8988T (cell line): ENCODE measurements at places on chromosomes 4 and X.

DNA sequence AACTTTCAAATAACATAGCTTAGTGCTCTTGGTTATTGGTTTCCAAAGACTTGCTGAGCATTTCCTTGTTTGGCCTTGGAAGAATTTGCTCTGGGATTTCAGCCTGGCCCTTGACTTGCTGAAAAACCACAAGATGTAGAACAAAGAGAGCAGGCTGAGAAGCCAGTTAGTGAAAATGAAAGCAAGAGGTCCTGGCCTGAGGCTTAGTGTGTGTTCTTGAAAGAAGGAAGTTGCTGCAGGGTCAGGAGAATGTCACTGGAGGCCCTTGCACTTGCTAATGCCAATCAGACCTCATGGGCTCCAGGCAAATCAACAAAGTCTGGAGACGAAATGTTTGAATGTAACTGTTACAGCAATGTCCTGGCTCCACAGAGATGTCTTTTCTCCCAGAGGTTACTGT is 79.4 kb downstream of the SYNPO2 start:
- DNase-seq = no peak

- no peak for DNase-seq
These were observed 89.6 kb upstream of the MTM1 start for GRCh38 chrX:150478496-150479492.

DNA sequence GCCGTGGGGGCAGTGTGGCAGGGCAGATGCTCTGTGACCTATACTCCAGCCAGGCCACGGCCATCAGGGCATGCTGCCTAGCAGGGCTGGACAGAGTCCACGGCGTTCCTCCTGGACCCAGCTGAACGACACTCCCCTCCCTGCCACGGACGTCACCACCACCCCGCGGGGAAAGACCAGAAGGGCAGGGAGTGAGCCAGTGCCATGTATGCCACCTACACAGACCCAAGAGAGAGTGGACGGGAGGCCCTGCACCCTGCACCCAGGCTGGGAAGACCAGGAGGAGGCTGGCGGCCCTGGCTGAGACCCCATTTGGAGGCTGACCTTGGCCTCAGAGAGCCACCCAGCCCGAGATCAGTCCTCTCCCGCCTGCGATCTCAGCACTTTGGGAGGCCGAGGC is 101.9 kb downstream of the FAM53A start:
- DNase-seq = no peak

DNA sequence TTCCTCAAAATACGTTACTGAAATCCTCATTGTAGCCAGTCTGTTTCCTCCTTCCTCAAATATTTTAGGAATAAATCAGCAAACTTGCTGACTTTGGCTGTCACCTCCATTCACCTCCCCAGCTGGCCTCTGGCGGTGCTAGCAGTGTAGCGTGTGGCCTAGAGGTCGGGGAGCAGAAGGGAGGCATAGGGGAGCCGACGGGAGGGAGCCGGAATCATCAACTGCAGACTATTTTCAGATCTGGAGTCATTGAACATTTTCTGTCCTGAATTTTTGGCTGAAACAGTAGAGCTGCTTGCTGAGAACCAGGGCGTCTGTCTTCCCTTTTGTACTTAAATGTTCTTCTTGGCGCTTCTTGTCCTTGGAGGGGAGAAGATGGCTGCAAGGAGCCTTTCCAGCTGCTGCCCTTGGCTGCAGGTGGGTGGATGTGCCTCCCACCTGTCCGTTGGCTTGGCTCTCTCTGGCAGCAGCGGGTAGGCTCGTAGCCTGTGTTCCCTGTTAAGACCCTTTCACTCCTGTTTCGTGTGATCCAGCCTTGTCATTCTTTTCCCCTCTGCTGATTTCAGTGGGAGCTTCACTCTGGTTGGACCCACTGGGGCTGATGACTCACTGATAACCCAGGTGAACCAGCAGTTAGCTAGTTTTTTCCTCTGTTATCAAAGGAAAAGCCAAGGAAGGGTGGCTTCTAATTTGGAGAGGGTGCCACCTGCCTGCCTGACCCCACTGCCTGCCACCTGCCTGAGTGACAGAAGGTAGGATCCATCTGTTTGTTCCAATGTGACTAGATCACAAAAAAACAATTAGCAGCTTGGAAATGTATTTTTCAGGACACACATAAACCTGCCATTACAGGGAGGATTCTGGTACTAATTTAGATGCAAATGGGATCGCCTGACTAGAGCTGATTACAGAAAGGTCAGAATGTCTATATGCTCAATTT is 135.9 kb downstream of the GATB start:
- DNase-seq = no peak

GRCh38 chr4:110484029-110484428 is 8.1 kb downstream of the ENPEP start:
- no peak for DNase-seq

GRCh38 chr4:44760142-44760898 is 34.0 kb upstream of the GNPDA2 start:
- no peak for DNase-seq

GRCh38 chrX:44843318-44843702 is 511 bp upstream of the DUSP21 start:
- DNase-seq = no peak

GRCh38 chrX:150731795-150732194 is 38.6 kb downstream of the MTMR1 start:
- no peak for DNase-seq

- DNase-seq = no peak
These were observed 940.3 kb upstream of the LCORL start for GRCh38 chr4:18961879-18962278.

DNA sequence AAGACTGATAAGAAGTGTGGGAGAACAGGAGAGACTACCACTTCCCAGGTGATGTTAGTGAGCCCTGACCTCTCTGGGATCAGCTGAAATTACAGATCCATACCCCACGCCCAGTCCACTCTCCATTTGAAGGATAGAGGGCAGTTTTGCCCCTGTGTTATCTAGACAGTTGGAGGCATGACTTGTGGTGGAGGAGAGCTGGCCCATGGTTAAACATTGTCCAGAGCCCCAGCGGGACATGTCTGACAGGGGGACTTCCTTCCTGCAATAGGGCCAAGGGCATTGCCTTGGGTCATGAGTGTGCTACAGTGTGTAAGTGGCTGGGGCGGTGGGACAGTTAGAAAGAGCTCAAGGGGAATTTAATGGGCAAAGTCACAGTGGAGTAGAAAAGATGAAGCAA is 181.1 kb downstream of the MID1IP1 start:
- no peak for DNase-seq

DNA sequence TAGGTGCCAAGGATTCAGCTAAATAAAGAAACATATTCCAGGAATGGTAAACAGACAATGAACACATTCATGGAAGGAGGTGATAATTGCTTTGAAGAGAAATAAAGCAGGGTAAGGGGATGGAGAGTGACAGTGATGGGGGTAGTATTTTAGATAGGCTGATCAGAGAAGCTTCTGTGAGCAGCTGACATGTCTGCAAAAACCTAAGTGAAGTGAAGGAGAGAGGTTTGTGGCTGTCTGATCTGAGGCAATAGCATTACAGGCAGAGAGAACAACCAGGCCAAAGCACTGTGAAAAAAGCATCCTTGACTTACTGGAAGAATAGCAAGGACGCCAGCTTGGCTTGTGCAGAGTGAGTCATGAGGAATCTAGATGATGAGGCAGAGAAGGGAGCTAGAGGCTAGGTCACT is 271.9 kb upstream of the GATB start:
- DNase-seq = no peak

DNA sequence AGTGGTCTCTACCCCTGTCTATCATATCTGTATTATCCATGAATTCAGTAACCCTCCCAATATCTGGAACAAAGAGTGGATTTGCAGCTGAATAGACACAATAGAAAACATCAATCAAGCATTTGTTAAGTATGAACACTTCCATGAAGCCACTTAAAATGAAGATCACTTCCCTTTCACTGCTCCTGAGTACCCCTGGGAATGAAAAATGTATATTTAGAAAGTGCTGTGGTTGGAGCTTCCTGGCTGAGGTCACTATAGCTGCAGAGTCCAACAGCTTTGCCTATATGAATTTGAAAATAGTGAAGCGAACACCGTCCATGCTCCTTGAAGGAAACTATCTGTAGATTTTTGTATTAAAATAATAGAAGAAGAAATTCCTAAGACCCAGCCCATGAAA is 227.0 kb downstream of the DTHD1 start:
- DNase-seq = no peak

DNA sequence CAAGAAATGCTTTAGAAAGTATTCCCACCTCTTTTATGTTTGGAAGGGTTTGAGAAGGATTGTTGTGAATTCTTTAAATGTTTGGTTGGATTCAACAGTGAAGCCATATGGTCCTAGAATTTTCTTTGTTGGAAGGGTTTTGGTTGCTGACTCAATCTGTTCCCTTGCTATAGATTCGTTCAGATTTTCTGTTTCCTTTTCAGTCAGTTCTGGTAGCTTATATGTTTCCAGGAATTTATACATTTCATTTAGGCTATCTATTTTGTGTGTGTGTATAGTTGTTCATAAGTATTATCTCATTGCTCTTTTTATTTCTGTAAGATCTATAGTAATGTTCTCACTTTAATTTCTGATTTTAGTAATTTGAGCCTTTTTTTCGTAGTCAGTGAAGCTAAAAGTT is 114.4 kb downstream of the MSN start:
- no peak for DNase-seq

GRCh38 chrX:12617241-12617640 is 174.0 kb upstream of the PRPS2 start:
- DNase-seq = no peak

- no peak for DNase-seq
These were observed 632.8 kb upstream of the AMOT start for GRCh38 chrX:113473418-113473817.

DNA sequence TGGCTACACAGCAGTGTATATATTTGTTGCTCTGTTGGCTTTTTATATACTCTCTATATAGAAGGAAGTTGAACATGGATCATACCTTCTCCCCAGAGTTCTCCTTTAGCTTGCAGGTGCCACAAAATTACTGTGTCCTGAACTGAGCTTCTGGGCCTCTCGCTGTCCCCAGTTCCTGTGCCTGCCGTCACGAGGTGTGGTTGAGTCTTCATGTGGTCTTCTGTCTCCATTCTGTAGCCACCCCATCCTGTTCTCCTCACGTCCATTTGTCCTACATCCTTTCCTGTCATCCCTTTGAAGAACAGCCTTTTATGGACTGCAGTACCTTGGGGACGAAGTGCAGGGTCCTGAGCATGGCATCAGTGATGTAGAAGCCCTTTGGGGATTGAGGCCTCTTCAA is 14.5 kb downstream of the TMEM131L start:
- no peak for DNase-seq

DNA sequence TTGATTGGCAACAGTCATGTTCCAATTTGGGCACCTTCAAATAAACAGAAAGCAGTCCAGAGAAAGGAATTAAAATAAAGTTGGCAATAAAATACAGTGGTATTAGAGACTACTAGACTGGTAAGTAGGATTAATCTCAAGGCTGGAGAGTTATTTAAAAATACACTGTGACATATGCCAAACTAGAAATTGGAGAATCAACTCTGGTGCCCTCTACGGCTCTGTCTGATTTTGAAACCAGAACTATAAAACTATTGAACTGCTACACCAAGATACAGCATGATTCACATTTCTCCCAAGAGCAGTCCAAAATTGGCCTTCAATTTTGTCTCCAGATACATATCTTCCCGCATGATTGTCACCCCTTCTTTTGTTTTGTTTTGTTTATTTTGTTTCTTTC is 78.7 kb upstream of the FAM47B start:
- DNase-seq = no peak

GRCh38 chrX:133391111-133391510 is 24.2 kb downstream of the GPC4 start:
- DNase-seq = no peak

- DNase-seq = no peak
These were observed 53.1 kb downstream of the USP11 start for GRCh38 chrX:47285836-47286320.

DNA sequence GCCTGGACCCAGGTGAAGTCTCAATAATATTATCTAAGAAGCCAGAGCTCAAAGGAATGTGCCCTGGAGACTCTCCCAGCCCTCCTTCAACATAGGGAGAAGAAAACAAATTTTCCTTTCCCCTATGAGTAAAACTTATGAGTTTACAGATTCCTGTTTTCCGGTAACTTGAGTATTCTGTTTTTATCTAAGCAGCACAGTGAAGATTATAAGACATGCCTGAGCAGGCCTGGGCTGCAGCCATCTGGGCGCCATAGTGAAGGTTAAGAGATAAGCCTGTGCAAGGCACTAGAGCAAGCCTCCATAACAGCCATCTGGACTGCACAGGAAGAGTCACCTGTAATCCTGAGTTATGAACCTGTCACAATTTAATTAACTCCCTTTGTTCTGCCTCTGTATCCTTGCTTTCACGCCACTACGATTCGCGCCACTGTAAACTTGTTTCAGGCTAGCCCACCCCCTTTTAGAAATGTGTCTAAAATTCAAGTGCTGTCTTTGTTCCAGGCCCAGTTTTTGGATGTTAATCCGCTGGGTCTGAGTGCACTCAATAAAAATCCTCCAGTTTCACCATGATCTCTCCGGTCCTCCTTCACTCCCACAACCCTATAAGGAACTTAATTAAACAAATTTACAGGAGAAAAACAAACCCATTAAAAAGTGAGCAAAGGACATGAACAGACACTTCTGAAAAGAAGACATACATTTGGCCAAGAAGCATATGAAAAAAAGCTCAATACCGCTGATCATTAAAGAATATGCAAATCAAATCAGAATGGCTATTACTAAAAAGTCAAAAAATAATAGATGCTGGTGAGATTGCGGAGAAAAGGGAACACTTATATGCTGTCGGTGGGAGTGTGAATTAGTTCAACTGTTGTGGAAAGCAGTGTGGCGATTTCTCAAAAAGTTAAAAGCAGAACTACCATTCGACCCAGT is 189.5 kb downstream of the APBB2 start:
- DNase-seq = no peak

- no peak for DNase-seq
These were observed 2.3 kb downstream of the FHDC1 start for GRCh38 chr4:152938237-152938947.

- DNase-seq = no peak
These were observed 105.6 kb upstream of the MAMLD1 start for GRCh38 chrX:150257353-150258175.

- DNase-seq = no peak
These were observed 597.2 kb downstream of the INPP4B start for GRCh38 chr4:142248946-142249345.

DNA sequence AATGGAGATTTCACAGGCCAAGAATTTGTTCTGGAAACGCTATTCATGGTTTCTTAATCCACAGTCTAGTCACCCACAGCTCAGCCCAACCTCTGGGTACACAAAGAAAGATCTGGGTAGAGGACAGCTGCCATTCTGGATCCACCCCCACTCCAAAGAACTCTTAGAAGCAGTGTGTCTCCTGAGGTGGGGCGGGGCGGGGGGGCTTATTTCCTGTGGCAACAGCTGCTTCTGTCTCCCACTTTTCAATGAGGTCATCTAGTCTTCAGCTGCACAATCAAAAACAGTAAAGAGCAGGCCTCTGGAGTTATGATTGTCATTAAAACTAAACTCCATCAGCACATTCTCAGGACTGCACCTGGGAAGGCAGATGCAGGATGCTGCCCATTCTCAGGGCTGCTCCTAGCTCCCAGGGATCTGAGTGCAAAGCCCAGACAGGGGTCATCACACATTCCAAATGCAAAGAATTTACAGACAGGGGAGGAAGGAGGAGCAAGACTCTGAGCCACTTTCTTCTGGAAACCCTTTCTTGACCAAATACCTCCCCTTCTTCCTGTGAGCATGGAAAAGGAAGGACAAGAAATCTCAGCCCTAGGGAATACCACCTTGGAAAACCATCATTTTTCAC is 207.3 kb downstream of the HS6ST2 start:
- DNase-seq = no peak

- no peak for DNase-seq
These were observed 23.4 kb upstream of the XK start for GRCh38 chrX:37662181-37662580.

- DNase-seq = no peak
These were observed 304.7 kb upstream of the TAPT1 start for GRCh38 chr4:16530688-16531635.

GRCh38 chr4:3422808-3423297 is 18.9 kb upstream of the HGFAC start:
- no peak for DNase-seq
